ENCODE measurements at places on chromosomes 3 and 15.

DNA sequence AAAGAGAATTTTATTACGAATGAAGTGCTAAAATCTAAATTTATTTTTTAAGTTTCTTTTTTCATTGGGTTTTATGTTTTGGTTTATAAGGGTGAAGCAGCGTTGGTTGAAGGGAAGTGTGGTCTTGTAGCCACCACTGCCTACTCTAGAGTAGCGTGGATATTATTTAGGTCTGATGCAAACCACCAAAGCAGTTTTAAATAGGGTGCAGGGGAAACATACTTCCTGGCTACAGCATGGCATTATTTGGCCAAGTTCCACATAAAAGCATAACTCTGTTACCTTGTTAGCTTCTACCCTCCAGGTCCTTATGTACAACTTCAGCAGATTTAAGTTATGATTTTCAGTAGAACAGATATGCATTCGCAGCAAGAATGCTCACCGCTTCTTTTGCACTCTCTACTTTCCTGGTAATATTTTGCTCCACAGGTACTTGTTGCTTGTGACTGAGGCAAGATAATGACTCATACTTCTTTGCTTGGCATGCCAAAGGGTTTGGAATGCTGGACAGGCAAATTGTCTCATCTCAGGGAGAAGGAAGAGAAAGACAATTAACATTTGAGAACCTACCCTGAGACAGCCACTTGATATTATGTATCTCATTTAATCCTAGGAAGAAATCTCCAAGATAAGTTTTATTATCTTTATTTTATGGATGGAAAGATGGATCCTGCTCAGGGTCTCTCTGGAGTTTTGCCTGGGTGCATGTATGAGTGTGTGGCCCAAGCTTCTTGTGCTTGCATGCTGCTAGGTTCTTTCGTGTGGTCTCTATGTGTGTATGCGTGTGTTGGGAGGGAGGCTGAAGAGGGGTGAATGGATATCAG lies 5.4 kb downstream of the TGFBR2 start:
- DNase-seq = no peak

GRCh38 chr3:159751752-159752151 lies 236.9 kb upstream of the IL12A start:
- no peak for DNase-seq

DNA sequence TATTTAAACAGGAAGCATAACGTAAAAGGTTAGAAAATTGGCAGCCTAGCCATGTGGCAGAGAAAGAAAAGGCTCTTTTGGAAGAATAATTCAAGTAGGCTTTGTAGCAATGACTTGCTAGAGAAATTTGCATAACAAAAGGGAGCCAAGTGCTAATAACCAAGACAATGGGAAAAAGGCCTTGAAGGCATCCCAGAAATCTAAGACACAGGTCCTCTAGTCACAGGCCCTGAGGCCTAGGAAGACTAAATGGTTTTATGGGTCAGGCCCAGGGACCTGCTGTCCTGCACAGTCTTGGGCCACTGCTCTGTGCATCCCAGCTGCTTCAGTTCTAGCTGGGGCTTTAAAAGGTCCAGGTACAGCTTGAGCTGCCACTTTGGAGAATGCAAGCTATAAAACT lies 78.5 kb downstream of the FGF7 start:
- DNase-seq = no peak

DNA sequence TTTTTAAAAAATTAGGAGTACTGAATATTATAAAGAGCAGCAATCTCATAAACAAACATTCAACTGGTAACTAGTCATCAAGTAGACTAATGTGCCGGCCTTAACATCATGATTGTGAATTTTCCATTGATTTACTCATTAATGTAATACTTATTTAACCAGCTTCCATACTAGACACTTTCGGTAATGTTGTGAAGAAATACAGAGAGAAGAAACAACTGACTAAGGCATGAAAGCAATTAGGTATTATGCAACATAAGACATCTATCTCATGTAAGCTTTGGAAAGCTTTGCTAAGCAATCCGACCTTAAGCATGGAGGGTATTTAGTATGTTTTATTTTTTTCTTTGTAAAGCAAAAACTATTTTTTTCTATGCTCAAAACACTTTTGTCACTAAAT lies 108.0 kb downstream of the IL1RAP start:
- no peak for DNase-seq

DNA sequence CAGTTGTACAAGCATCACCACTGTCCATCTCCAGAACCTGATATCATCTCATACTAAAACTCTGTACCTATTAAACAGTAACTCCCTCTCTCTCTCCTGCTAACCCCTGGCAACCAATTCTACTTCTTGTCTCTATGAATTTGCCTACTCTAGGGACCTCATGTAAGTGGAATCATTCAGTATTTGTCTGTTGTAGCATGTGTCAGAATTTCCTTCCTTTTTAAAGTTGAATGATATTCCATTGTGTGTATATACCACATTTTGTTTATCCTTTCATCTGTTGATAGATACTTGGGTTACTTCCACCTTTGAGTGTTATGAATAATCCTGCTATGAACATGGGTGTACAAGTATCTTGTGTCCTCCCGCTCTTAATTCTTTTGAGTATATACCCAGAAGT lies 16.6 kb downstream of the ZNF592 start:
- DNase-seq = no peak

DNA sequence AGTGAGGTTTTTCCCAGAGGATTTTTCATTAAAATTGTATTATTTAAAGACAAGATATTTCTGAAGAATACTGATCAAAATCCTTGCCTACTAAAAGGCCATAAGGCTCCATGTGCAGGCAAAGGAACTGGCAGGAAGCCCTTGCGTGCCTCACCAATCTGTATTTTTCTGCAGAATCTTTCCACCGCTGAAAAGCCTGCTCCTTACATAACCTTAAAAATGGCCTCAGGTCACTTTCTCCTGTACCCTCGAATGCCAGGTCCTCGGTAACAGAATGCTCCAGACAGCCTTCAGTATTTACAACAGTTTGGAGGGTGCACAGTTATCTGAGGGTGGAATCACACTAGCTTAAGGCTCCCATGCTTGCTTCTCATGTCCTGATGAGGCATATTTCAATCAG lies 3.2 kb downstream of the MORC1 start:
- DNase-seq = no peak

DNA sequence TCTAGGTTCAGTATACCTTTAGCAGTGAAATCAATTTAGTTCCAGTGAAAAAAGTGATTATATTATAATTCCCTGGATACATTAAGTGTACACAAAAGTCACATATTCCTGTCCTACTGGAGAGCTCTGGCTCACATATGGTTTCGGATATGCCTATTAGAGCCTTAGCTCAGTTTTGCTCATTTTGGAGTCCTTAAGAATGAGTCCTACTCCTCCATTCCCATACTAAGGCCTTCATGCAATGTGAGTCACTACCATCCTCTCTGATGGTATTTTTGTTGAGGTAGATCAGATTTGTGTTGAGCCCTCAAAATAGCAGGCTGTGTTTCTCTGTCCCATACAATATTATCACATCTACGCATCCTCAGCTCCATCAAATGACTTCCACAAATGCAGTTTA lies 294.2 kb upstream of the COL8A1 start:
- DNase-seq = no peak

GRCh38 chr15:62550106-62550505 lies 385.0 kb upstream of the C2CD4B start:
- no peak for DNase-seq
